ENCODE measurements at places on chromosomes 6 and 20.

DNA sequence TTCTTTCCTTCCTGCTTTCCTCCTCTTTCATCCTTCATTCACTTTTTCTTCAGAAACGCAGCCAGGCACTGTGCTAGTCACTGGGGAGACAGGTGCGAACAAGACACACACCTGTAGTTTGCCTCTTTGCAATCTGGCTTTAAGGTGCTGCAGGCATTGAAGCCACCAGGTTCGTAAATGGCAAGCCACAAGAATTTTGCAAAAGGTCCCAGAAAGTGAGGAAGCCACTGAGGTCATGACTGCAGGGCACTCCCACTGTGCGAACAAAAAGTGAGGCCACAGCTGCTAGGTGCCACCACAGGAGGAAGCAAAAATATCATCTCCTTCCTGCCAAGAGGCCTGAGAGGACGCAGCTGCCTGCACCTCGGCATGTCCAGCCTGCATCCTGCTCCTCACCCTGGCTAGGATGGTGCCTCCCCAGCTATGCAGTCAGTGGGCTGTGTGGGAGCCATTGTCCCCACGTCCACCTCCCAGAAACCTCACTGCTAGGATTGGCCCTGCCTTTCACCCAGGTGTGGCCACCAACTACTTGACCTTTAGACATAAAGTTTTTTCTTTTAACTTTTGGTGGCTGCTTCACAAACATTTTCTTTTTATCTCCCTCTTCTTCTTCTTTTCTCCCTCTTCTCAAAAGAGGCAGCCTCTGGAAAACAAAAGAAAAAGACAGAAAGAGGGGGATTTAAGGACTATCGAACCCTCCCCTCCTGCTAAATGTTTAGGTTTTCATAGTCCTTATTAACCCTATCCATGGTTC lies 230.8 kb downstream of the BCAS1 start:
- DNase-seq = peak; percentile 36

- DNase-seq = no peak
Observed at GRCh38 chr6:14275493-14275851, 157.9 kb downstream of the CD83 start.

GRCh38 chr6:4884646-4885340 lies 108.6 kb downstream of the CDYL start:
- no peak for DNase-seq

GRCh38 chr6:139375226-139376016 lies 973 bp upstream of the CITED2 start:
- peak; percentile 73 for DNase-seq

- no peak for DNase-seq
Observed at GRCh38 chr20:55614220-55614757, 391.0 kb downstream of the CBLN4 start.

DNA sequence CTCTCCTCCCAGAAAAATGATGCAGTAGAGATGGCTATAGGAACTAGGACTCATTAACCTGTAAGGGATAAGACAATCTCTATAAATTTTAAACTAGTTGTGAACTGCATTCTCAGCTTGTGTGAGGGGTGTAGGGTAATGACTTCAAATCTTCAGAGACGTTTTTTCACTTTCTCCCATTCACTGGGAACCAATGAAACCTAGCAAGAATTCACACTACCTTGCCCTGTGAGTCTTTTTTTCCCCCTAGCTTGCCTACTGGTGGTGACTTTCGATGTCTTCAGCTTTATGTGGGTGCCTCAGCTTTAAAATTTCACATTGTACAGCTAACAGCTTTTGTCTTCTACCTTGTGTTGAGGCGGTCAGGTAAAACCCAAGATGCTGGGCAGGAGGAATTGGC lies 192.0 kb downstream of the MEI4 start:
- DNase-seq = no peak

DNA sequence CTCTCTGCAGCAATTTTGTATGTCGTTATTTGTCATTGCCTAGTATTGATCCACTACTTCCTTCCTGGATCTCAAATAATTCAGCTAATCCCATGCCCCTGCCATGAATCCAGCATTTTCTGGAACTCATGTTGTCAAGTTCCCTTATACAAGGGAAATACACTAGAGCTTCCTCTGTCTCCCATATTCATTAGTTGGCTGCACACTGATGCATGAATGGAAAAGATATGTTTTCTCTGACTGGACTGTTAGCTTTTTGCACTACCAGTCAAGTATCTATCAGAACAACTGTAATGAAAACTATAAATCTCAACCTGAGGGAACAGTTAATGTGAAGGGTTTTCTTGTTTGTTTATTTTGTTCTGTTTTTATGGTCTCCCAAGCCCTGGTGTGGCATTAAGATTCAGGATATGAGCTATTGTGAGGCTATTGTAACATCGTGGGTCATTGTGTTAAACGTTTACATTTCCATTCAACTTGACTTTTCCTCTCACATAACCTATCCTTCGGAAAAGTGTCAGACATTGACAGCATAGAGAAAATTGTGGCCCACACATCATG lies 102.5 kb upstream of the FAM8A1 start:
- DNase-seq = no peak

- DNase-seq = no peak
Observed at GRCh38 chr20:56865055-56865454, 235.9 kb downstream of the TFAP2C start.

- no peak for DNase-seq
Observed at GRCh38 chr6:161414180-161414579, 140.3 kb upstream of the AGPAT4 start.

All from dermis microvascular lymphatic vessel endothelial cell (primary cell).